ENCODE measurements at places on chromosomes 4 and X.

- no peak for DNase-seq
Measured at GRCh38 chr4:61772126-61772525, 572.0 kb downstream of the ADGRL3 start.

GRCh38 chr4:122806981-122807679, 19.5 kb upstream of the FGF2 start:
- DNase-seq = no peak

DNA sequence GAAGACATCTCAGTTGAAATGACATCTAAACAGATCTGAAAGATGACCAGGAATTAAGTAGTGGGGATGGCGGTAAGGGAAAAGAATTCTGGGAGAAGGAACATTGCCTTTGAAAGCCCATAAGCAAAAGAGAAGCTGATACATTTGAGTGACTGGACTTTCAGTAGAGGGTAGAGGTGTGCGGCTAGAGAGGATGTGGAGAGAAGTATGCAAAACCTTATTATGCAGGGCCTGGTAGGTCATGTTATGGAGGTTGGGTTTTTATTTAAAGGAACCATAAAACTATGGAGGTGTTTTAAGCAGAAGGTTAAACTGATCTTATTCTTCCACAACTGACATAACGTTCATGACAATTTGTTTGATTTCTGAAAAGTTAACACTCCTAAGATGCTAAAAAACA, 36.3 kb downstream of the RPS6KA3 start:
- no peak for DNase-seq

DNA sequence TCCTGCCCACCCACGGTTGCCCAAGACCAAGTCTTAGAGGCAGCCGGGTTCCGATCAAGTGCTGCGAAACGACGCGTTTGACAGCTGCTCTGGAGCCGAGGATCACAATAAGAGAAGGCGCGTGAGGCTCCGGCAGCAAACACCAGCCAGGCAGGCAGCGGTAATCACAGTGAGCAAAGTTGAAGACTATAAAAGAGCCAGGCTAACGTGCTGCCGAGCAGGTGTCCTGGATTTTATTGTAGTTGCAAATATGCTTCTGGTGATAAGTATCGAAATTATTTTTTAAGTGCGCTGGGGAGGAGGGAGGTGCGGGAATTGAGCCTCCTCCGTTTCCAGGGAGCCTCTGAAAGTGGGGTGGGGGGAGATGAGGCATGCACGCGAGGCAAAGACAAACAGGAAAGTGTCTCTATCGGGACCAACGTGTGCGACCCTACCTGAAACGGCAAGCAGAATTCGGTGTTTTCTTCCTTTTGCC, 590 bp downstream of the GABRA2 start:
- DNase-seq = no peak

GRCh38 chr4:80069108-80069836, 3.8 kb downstream of the ANTXR2 start:
- DNase-seq = peak; percentile 52

DNA sequence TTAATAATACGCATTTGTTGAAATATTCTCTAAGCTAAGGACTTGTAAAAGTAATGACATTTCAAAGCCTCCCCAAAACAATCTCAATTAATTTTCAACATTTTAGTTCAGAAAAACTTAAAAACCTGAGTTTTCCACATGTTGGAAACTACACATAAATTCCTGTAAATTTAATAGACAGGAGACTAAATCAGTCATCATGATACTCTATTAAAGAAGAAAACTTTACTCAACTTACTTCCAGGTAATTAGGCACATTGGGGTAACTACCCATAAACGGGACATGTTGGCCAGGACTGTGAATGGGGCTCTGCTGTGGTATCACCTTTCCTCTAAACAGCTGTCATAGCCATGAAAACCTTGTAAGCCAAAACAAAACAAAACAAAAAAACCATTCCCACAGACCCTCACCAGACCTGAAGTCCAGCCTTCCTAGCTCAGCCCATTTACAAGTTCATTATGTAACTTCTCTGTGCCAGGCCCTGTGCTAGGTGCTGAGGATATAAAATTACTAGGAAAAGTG, 96.4 kb upstream of the SMIM10 start:
- DNase-seq = no peak

GRCh38 chr4:5524446-5525299, 183.7 kb downstream of the EVC2 start:
- no peak for DNase-seq

GRCh38 chr4:129364747-129365452, 268.9 kb downstream of the C4orf33 start:
- no peak for DNase-seq

GRCh38 chr4:100609810-100610209, 92.0 kb upstream of the EMCN start:
- no peak for DNase-seq
